ENCODE measurements at places on chromosomes 2 and 18.

DNA sequence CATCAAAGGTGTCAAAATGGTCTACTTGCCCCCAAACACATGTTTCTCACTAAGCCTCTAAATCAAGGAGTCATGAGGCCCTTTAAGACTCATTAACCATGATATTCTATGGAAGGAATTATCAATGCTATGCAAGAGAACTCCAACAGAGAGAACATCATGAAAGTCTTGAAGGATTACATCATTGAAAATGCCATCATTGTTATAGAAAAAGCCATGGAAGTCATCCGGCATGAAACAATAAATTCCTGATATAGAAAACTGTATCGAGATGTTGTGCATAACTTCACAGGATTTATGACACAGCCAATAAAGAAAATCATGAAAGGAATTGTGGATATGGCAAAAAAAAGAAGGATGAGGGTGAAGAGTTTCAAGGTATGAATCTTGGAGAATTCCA lies 1363.6 kb upstream of the CDH2 start:
- no peak for DNase-seq

DNA sequence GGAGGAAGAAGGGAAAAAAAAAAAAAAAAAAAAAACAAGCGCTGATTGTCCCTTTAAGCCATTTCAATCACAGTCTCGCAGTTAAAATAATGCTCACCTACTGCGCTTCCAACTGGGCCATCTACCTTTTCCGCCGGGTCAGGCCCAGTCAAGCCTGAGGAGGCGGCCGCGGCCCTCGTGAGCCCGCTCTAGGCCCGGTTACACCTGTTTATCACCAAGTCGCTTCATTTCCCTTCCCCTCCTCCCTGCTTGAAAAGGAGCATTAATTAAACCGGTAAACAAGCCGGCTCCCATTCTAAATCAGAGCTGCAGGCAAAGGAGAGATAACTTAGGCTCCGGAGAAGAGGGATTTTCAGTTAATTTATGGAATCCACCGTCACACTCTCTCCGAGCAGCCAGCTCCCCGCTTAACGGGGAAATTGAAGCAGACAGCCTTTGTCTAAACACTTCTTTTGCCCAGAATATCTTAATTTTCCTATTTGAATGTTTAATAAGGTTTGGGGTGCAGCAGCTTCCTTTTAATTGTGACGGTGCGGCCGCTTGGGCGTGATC lies 140.1 kb upstream of the SIX3 start:
- no peak for DNase-seq

GRCh38 chr2:20351555-20352229 lies 1.0 kb upstream of the PUM2 start:
- DNase-seq: no peak

GRCh38 chr2:48753228-48753627 lies 2.3 kb downstream of the LHCGR start:
- DNase-seq: no peak

GRCh38 chr2:54239427-54239826 lies 16.6 kb downstream of the TSPYL6 start:
- peak; percentile 49 for DNase-seq

DNA sequence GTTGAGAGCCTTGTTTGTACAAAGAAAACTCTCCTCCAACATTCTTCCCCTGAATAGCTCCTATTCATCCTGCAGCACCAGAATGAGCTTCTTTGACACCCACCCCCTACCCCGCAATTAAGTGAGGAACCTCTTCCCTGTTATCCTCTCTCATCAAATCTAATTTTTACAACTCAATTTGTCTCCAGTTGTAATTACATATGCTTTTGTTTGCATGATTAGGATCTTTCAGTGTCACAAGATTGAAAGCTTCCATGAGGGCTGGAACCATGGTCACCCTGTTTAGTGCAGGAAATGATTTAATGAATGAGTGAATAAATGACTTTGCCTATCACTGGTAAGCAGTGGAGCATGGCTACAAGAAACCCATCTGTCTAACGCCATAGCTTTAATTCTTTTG lies 334.6 kb upstream of the KLHL29 start:
- DNase-seq: no peak

GRCh38 chr18:56358608-56359280 lies 279.6 kb downstream of the TXNL1 start:
- DNase-seq: no peak

- peak; percentile 46 for DNase-seq
Observed at GRCh38 chr18:12659904-12660605, 2.1 kb upstream of the SPIRE1 start.

DNA sequence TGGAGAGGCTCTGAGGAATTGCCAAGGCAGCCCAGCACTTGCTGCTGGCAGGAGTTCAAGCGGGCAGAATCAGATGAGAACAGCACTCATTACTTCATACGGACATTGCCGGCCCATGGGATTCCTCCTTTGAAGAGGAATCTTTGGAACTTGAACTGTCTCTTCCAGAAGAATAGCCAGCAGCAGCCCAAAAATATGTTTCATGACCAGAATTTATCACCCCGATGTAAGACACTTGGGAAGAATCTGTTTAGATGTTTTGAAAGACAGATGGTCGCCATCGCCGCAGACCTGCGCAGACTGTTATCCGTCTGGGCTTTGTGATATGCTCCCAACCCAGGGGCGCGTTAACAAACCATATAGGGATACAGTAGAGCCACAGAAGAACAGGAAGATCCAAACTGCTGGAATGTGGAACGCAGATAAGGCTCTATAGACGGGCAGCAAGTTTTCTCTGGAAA lies 3.7 kb upstream of the ADI1 start:
- DNase-seq: no peak

- DNase-seq: no peak
Observed at GRCh38 chr2:168926621-168927386, 25.7 kb downstream of the G6PC2 start.

DNA sequence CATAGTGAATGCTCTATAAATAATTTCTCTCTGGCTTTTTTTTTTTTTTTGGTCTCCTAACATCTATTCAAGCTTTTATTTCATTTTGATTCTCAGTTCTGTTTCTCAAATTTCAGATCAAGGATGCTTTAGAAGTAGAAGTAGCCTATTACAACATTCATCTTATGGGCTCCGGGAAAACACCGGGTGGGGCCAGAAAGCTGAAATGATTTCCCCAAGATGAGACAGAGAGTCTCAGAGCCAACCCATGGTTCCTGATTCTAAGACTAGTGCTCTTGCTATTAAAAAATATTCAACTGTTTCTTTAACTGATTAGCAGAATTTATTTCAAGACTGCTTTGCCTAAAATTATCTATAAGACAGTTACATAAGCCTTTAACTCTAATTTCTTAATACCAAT lies 147.2 kb upstream of the CCDC68 start:
- no peak for DNase-seq

GRCh38 chr2:205273627-205274026 lies 408.7 kb upstream of the NRP2 start:
- no peak for DNase-seq

- no peak for DNase-seq
Observed at GRCh38 chr2:16227811-16228462, 287.6 kb downstream of the MYCN start.

- DNase-seq: no peak
Observed at GRCh38 chr2:53033411-53033810, 734.2 kb upstream of the CHAC2 start.

- DNase-seq: no peak
Observed at GRCh38 chr2:20647738-20648137, 3.2 kb downstream of the HS1BP3 start.

- DNase-seq: peak; percentile 51
Observed at GRCh38 chr2:9771481-9772017, 71.7 kb upstream of the TAF1B start.

GRCh38 chr2:25286723-25287483 lies 54.8 kb downstream of the DNMT3A start:
- no peak for DNase-seq

DNA sequence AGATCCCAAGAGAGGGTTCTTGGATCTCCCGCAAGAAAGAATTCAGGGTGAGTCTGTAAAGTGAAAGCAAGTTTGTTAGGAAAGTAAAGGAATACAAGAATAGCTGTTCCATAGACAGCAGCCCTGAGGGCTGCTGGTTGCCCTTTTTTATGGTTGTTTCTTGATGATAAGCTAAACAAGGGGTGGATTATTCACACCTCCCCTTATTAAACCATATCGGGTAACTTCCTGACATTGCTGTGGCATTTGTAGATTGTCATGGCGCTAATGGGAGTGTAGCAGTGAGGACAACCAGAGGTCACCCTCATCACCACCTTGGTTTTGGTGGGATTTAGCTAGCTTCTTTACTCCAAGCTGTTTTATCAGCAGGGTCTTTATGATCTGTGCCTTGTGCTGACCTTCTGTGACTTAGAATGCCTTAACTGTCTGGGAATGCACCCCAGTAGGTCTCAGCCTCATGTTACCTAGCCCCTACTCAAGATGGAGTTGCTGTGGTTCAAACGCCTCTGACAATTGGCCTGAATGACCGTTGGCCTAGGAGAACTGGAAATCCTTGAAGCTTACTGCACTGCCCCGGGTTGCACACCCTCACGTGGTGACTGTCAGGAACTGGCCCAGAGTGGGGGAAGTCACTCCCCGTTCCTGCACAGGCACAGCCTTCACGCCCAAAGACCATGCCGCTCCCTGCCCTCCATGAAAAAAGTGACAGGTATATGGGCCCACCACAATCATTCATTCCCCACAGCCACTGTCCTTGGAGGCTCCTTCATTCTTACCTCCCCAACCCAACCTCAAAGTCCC lies 136.9 kb downstream of the SEPTIN10 start:
- no peak for DNase-seq

- DNase-seq: no peak
Observed at GRCh38 chr2:231323316-231323715, 72.2 kb upstream of the B3GNT7 start.

DNA sequence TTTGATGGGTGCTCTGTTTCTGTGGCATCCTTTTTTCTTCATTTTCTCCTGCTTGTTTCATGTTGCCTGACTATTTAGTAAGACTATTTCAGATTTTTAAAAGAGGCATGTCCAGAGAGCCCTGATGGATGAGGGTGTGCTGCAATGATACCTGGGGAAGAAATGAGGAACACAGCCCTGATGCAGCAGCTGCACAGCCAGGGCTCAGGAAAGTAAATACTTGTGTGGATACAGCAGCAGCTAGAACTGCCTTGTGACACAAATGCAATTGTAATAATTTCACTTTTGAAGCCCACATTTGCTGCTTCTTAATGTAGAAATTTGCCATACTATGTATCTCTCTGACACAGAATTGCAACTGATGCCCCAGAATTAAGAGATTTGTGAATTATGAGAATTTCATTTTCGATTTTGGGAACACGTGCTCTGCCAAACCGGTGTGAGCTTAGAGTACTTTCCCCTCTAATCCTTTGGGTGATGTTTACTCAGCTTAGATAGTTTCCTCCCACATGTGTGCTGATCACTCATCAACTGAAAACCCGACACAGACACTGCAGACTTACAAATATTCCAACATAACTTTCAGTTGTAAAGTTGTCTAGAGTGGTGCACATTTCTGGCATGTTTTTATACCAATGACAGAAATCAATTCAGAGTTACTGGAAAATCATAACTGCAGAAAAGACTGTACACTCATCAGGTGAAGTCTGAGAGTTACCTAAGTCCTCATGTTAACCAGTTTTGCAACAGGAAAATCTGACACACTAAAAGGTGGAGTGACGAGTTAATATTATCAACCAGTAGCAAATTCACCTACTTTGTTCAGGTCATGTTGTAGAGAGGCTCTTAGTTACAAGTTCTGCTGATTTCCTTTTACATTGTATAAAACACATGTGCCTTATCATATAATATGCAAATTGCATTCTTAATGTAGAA lies 383.4 kb downstream of the CBLN2 start:
- no peak for DNase-seq

GRCh38 chr18:9587924-9588323 lies 26.4 kb downstream of the PPP4R1 start:
- no peak for DNase-seq

GRCh38 chr18:41751161-41751560 lies 203.9 kb upstream of the PIK3C3 start:
- DNase-seq: no peak

DNA sequence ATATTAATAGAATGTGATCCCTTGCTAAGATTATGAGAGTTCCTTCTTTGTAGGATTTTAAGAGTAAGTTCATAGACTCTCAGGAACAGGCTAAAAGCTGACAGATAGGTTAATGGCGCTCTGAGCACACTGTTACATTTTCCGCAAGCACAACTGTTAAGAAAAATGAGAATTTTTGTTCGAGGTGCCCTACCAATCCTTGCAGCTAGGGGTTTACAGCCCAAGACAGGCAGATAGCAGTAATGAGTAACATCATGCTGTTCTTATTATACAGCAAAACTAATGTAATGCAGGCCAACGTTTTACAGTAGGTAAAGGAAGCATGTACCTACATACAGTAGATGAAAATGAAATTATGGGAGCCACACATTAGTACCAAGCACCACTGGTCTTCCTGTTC lies 11.2 kb upstream of the BOD1L2 start:
- no peak for DNase-seq

DNA sequence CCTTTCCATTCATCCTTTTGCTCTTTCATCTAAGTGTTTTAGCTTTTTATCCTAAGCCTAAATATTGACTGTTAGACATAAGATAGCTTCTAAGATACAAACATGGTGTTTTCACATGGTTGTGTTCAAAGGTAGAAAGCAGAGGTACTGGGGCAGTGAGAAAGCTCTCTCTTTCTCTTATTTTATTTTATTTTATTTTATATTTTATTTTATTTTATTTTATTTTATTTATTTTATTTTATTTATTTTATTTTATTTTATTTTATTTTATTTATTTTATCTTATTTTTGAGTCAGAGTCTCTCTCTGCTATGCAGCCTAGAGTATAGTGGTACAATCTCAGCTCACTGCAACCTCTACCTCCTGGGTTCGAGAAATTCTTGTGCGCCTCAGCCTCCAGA lies 287.2 kb downstream of the IKZF2 start:
- DNase-seq: no peak

DNA sequence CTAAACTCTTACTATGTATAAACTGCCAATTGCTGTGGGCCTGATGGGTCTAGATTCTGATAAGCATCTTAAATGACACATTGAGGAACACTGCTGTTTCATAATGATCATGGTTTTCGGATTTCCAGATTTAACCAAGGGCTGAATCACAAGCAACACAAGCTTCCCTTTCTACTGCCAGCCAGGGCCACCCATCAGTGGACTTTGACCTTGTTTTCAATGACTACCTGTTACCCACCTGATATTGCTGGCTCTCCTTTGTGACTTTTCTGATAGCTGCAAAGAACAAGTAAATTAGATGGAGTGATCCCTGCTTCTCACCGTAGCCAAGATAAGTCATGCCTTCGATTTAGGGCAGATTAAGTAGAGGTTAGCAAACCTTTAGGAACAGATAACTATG lies 259.0 kb downstream of the PAX3 start:
- DNase-seq: no peak

DNA sequence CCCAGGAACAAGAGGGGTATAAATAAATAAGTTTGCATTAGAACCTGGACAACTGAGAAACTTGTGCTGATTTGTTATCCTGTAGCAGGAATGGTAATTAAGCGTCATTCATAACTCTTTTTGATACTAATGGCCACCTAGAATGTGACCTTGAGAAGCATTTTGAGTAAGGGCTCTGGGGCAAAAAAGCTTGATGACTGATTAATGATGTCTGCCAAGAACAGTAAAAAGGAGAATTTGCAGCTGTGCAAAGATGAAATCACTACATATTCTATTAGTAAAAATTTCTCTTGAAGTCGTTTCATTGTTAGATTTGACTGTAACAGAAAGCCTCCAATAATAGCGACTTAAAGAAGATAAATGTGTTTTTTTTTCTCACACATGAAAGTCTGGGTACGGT lies 157.7 kb downstream of the PRKCE start:
- DNase-seq: no peak

All from fibroblast of the conjunctiva (primary cell).